Mesothelial cell of epicardium (in vitro differentiated cells): ENCODE measurements at places on chromosomes 12 and 14. TPM values are rescaled to one million over a fixed set of nuclear protein-coding genes. Genes with fewer than 3 reads are reported as not detected.

Gene OLR1
- total RNA-seq = 1.3 to 1.7 TPM (median 1.4 TPM) in 3 replicates

Gene TBX5
- total RNA-seq = 8.4 to 9.7 TPM (median 9.3 TPM) in 3 replicates

Gene KRT79
- not detected in 3 replicates for total RNA-seq

GRCh38 chr14:80055226-80055625 lies 156.1 kb downstream of the DIO2 start:
- peaks cover 19% of the 10 kb centered on the region for H3K27me3 ChIP-seq
- no peak for DNase-seq
- no peaks in the 10 kb centered on the region for H3K36me3 ChIP-seq
- no peak overlapping the region for H3K27ac ChIP-seq
- peaks cover 2% of the 10 kb centered on the region for H3K4me1 ChIP-seq

DNA sequence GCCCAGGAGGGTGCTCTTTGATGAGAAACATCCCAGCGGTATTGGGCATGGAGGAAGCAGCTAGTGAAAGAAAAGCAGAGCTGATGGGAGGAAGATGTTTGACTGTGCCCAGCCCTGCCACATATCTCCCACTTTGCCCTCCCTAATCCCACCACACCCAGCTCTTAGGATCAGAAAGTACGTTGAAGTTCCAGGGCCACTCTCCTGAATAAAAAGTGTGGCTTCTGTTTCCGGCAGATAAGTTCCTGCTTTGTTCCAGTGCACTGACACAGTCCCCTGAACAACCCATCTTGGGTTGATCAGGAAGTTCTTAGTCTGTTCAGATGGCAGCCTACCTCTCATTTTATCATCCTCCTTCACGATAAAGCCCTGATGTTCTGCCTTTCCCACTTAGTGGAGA lies 16.5 kb downstream of the TPCN1 start:
- H3K27ac ChIP-seq = no peak overlapping the region
- no peaks in the 10 kb centered on the region for H3K27me3 ChIP-seq
- H3K4me1 ChIP-seq = peaks cover 38% of the 10 kb centered on the region
- H3K36me3 ChIP-seq = peaks cover 11% of the 10 kb centered on the region

Gene RPGRIP1
- 0.29 to 0.35 TPM (median 0.29 TPM) in 3 replicates for total RNA-seq

DNA sequence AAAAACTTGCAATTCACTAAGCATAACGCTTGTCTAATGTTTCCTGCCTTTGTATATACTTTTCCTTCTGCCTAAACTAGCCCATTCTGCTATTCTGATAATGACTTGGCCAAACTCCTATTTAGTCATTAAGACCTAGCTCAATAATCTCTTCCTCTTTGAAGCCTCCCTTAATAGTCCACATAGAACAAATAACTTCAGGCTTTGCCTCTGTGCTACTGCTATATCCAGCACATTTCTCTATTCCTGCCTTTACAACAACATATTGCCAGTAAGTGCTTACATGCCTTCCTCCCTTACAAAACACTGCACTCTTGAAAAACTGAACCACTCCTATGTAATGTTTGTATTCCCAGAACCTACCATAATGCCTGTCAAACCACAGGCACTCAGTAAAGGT lies 13.8 kb downstream of the PRICKLE1 start:
- no peaks in the 10 kb centered on the region for H3K36me3 ChIP-seq
- H3K4me1 ChIP-seq = peaks cover 45% of the 10 kb centered on the region
- peak overlapping the region; percentile 2 for H3K27ac ChIP-seq
- no peak for DNase-seq
- H3K4me3 ChIP-seq = no peak overlapping the region

GRCh38 chr12:116959198-116959460 lies 48.4 kb downstream of the FBXW8 start:
- H3K27me3 ChIP-seq = no peaks in the 10 kb centered on the region
- peaks cover 6% of the 10 kb centered on the region for H3K36me3 ChIP-seq
- H3K4me3 ChIP-seq = no peak overlapping the region
- no peak for DNase-seq
- H3K4me1 ChIP-seq = no peaks in the 10 kb centered on the region

- H3K27ac ChIP-seq = no peak overlapping the region
- H3K4me1 ChIP-seq = peaks cover 21% of the 10 kb centered on the region
- peaks cover 83% of the 10 kb centered on the region for H3K27me3 ChIP-seq
These were observed 1.3 kb upstream of the AVPR1A start for GRCh38 chr12:63152321-63152700.

GRCh38 chr12:57832966-57833365 lies 13.6 kb downstream of the CTDSP2 start:
- H3K4me3 ChIP-seq = no peak overlapping the region
- H3K27me3 ChIP-seq = no peaks in the 10 kb centered on the region
- H3K36me3 ChIP-seq = peaks cover 3% of the 10 kb centered on the region
- DNase-seq = no peak
- peak overlapping the region; percentile 59 for H3K27ac ChIP-seq

GRCh38 chr14:32606301-32606700 lies 277.2 kb downstream of the AKAP6 start:
- H3K27ac ChIP-seq = no peak overlapping the region
- no peaks in the 10 kb centered on the region for H3K4me1 ChIP-seq
- H3K36me3 ChIP-seq = no peaks in the 10 kb centered on the region
- peaks cover 3% of the 10 kb centered on the region for H3K27me3 ChIP-seq
- DNase-seq = no peak

GRCh38 chr12:52258335-52258901 lies 16.0 kb upstream of the KRT86 start:
- no peak overlapping the region for H3K27ac ChIP-seq
- no peak overlapping the region for H3K4me3 ChIP-seq
- no peaks in the 10 kb centered on the region for H3K36me3 ChIP-seq
- no peak for DNase-seq
- peaks cover 59% of the 10 kb centered on the region for H3K27me3 ChIP-seq
- H3K4me1 ChIP-seq = peaks cover 23% of the 10 kb centered on the region

Gene CCDC175
- 0.16 TPM in 1 of 3 replicates, not detected in the others for total RNA-seq

Gene HCAR2
- 8.4 to 11.1 TPM (median 10.9 TPM) in 3 replicates for total RNA-seq

GRCh38 chr12:94769776-94770759 lies 119.7 kb upstream of the TMCC3 start:
- H3K36me3 ChIP-seq = no peaks in the 10 kb centered on the region
- DNase-seq = no peak
- H3K27ac ChIP-seq = no peak overlapping the region
- no peak overlapping the region for H3K4me3 ChIP-seq

- H3K36me3 ChIP-seq = no peaks in the 10 kb centered on the region
- H3K27me3 ChIP-seq = no peaks in the 10 kb centered on the region
- peak overlapping the region; percentile 96 for H3K27ac ChIP-seq
- H3K4me3 ChIP-seq = peak overlapping the region; percentile 93
- peaks cover 39% of the 10 kb centered on the region for H3K4me1 ChIP-seq
- DNase-seq = no peak
These were observed 1.5 kb downstream of the UBE2N start for GRCh38 chr12:93440043-93440835.

DNA sequence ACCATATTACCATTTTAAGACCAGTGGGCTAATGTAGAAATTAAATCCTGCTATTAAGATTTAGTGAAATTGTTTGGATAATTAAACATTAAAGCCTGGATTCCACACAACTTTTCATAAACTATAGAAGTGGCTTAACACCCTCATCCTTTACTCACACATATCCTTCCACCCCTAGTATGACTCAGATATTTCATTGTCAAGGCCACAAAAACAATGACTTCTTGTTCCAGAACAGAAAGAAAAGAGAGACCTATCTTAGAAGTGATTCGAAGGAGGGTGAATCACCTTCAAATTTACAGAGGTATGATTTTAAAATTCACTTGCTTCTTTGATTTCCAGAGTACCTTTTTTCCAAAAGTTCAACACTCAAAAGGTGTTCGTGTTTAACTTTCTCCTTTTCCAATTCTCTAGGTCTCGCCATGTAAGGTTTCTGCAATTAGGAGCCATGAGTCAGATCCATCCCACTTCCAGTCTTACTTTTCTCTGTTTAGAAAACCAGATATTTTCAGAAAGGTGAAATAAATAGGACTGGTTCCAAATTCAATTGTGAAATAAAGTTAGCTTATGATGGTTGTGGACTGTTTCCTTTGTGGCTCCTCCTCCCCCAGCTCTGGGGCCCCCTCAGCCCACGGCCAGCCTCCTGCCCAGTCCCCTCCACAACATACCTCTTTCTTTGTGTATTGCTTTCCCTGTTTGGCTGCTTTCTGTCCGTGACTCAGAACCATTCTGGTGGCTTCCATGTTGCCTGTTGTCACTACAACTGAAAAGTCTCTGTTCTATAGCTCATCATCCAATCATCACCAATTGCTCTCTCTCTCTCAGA lies 24.6 kb upstream of the MGP start:
- no peak overlapping the region for H3K27ac ChIP-seq
- DNase-seq = no peak
- H3K27me3 ChIP-seq = no peaks in the 10 kb centered on the region
- H3K4me1 ChIP-seq = peaks cover 12% of the 10 kb centered on the region
- H3K36me3 ChIP-seq = peaks cover 43% of the 10 kb centered on the region
- H3K4me3 ChIP-seq = no peak overlapping the region

DNA sequence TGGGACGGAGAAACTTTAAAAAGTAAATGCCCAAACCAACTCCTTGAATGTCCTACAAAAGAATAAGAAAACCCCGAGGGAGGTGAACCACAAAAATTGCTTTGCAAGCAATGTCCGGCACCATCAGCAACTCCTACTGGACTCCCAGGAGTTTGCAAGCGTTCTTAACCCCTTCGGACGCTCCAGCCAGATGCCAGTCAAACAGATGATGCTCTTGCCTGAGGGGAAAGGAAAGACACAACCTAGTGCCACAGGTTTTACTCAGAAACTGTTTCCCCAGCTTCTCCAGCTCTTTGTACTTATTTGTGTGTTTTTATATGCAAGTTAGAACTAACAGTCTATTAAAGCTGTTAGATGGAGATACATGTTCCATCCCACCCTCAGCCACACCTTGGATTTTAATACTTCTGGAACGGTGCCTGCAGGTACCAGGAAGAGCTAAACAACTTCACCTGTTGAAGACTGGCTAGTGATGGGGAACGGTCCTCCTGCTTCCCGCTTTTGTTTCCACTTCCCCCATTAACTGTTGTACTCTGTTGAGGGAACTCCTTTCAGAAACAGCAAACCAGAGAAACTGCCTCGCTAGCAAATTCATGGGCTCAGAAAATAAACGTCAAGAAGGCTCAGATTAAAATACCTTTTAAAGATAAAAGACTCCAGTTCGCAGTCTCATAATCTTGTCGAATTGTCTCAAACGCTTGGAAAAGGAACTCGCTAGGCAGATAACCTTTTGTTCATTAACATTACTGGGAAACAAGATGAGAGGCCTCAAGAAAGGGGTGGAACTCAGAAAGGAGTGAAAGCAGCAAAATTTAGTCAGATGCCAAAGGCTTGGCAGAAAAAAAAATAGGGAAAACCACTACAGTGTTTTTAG lies 1.1 kb upstream of the FERMT2 start:
- DNase-seq = no peak
- H3K27ac ChIP-seq = peak overlapping the region; percentile 94
- peaks cover 59% of the 10 kb centered on the region for H3K4me1 ChIP-seq
- peak overlapping the region; percentile 71 for H3K4me3 ChIP-seq

GRCh38 chr12:92927436-92928281 lies 1.4 kb downstream of the EEA1 start:
- H3K27ac ChIP-seq = peak overlapping the region; percentile 89
- peaks cover 3% of the 10 kb centered on the region for H3K36me3 ChIP-seq
- peak overlapping the region; percentile 65 for H3K4me3 ChIP-seq
- no peaks in the 10 kb centered on the region for H3K27me3 ChIP-seq
- no peak for DNase-seq

GRCh38 chr12:46489951-46490388 lies 117.4 kb upstream of the SLC38A2 start:
- no peaks in the 10 kb centered on the region for H3K36me3 ChIP-seq
- peaks cover 37% of the 10 kb centered on the region for H3K4me1 ChIP-seq
- H3K27me3 ChIP-seq = no peaks in the 10 kb centered on the region
- no peak overlapping the region for H3K4me3 ChIP-seq
- H3K27ac ChIP-seq = no peak overlapping the region
- DNase-seq = no peak

DNA sequence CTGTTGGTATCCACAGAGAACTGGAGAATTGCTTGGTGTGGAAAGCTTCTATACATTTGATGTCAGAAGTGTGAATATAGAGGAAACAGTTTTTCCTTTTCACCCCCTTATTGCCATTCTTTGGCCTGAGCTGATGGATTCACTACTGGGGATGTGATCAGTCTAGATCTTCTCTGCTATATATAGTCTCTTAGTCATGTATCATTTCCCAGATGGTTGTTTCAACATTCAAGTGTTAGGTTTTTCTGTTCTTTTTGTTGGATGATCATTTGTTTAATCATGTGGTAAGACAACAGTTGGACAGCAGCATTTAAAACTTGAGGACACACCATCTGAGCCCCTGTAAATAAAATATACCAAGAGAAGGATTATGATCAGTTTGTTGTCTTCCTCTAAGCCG lies 29.6 kb downstream of the TMX1 start:
- no peaks in the 10 kb centered on the region for H3K36me3 ChIP-seq
- no peak overlapping the region for H3K4me3 ChIP-seq
- DNase-seq = no peak
- H3K27ac ChIP-seq = no peak overlapping the region
- no peaks in the 10 kb centered on the region for H3K27me3 ChIP-seq
- peaks cover 2% of the 10 kb centered on the region for H3K4me1 ChIP-seq

DNA sequence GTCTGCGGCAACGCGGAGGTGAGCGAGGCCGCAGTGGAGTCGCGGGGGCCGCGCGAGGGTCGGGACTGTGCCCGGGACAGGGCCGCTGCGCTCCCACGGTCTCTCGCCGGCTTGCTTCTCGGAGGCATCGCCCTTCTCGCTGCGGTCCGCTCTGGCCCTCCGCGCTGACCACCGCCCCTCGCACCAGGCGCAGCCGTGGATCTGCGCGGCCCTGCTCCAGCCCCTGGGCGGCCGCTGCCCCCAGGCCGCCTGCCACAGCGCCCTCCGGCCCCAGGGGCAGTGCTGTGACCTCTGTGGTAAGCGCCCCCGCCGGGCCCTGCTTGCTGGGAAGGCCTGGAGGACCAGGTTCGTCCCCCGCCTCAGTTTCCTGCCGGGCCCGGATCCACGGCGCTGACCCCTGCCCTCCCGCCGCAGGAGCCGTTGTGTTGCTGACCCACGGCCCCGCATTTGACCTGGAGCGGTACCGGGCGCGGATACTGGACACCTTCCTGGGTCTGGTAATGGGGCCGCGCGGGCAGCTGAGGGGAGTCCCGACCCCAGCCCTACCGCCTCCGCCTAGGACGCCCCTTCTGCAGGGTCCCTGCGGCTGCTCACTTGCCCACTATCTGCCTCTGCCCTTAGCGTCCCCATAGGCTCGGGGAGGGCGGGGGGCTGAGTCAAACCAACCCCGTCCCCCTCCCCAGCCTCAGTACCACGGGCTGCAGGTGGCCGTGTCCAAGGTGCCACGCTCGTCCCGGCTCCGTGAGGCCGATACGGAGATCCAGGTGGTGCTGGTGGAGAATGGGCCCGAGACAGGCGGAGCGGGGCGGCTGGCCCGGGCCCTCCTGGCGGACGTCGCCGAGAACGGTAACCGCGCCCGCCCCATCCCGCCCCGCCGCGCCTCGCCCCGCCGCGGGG lies 7.0 kb downstream of the AMN start:
- peaks cover 4% of the 10 kb centered on the region for H3K36me3 ChIP-seq
- H3K4me1 ChIP-seq = peaks cover 2% of the 10 kb centered on the region
- H3K27ac ChIP-seq = no peak overlapping the region
- no peak for DNase-seq
- peak overlapping the region; percentile 22 for H3K4me3 ChIP-seq

GRCh38 chr14:89013698-89014568 lies 189.5 kb downstream of the TTC8 start:
- H3K36me3 ChIP-seq = no peaks in the 10 kb centered on the region
- H3K27ac ChIP-seq = no peak overlapping the region
- peaks cover 10% of the 10 kb centered on the region for H3K27me3 ChIP-seq
- peaks cover 6% of the 10 kb centered on the region for H3K4me1 ChIP-seq

Gene SLC35F4
- total RNA-seq = not detected in 3 replicates
